ENCODE measurements at places on chromosomes 16 and 17.

DNA sequence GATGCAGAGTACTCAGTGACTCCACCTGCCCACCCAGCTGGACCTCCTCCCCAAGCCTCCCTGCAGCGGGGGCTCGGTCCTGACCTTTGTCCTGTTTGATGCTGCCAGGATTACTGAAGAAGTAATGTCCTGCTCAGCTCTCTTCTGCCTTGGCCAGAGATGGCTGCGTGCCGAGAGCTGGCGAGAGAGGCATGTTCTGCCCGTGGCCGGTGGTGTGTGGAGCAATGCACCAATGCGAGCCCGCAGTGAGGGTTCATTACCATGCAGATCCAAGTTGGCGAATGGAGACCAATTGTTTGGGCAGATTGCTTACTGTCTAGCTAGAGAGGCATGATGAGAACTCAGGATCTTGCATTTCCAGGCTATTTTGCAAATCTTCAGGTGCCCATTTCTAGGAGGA is 248.9 kb downstream of the ENGASE start:
- DNase-seq = no peak

- no peak for DNase-seq
Measured at GRCh38 chr16:27366687-27367460, 35.1 kb upstream of the IL21R start.

- DNase-seq = no peak
Measured at GRCh38 chr17:67421869-67422273, 44.8 kb downstream of the PITPNC1 start.

DNA sequence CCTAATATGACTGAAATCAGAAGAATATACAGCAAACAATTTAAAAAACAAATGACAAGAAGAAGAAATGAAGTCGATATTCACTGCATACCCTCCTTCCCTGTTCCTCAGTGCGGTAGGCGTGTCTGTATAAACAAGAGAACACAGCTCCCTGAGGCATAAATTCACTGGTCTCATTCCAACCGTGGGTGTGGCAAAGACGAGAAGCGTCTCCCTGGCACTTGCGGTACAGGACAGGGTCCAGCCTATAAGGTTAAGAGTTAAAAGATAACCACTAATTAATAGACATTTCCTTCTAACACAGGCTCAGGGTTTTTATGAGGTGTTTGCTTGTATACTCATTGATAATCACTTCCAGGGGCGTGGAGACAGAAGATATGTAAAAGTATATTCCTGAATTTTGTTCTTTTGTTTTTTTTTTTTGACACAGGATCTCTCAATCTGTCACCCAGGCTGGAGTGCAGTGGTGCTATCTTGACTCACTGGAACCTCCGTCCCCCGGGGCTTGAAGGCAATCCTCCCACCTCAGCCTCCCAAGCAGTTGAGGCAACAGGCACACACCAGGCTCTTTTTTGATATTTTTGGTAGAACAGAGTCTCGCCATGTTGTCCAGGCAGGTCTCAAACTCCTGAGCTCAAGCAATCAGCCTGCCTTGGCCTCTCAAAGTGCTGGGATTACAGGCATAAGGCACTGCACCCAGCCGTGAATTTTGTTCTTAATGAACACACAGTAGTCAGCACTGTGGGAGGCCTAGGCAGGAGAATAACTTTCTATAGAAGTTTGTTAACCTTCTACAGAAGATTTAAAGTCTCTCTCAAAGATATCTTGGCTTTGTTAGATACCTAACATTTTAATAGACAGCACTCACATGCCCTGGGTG is 59.1 kb upstream of the CLEC18B start:
- DNase-seq = no peak

DNA sequence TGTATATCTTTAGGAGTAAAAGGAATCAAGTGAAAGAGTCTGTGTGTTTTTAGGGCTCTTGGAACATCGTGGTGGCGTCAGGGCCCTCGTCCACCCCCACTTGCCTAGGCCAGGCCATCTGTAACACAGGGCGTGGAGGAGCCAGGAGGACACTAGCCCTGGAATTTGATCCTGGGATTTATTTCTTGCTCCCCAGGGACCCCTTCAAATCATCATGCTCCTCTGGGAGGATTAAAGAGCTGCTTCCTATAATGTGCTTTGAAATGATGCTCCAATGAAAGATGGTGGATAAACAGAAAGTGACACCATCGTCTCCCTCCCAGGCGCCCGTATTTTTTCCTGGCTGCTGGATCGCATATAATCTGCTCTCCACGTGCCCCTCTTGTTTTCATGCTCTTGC is 113.3 kb downstream of the AATF start:
- no peak for DNase-seq

DNA sequence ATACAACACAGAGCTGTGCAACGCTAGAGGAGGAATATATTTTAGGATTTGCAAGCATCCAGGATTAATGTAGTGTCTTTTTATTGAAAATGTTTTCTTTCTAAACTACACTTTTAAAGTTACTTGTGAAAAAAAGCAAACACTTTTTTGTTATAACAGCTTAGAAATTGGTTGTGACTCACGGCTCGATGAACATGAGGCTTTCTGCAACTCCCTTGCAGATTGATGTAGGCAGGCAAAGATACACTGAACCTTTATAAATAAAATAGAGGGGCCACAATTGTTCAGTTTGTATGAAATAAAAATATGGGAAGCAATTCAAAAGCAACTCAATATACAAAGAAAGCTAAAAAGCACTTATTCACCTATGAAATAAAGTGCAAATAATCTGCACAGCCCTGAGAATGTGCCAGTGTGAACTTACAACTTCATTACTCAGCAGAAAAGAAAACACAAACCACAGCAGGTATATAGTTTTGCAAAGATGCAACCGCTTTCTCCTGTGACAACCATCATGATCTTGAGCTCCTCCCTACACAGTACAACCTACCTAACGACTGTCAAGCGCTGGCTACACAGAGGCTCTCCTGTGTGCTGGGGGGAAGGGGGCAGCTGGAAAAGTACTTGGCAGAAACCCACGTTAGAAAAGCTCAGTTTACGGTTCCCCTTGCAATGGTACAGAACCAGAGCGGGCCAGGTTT is 948 bp downstream of the LUC7L start:
- DNase-seq = no peak

DNA sequence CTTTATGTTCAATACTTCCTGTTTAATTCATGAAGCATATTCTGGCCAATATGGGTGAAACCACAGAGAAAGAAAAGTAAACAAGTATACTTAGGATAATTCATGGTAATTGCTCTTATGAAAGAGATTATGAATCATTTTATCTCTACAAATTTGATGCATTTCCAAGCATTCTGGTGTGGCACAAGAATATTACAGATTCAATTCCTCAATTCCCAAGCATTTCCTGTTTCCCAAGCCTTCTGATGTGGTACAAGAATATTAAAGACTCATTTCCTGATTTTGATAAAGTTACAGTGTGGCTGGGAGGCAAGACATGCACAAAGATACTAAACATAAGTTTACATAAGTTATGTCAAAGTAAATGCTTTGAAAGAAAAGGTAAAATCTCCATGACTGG is 126.1 kb upstream of the NUDT7 start:
- DNase-seq = no peak
